Peyer's patch (tissue), 4 donors: ENCODE measurements at places on chromosomes 12 and 14. TPM values are rescaled to one million over a fixed set of nuclear protein-coding genes. Genes with fewer than 3 reads are reported as not detected.

GRCh38 chr12:49230805-49231194, 34.1 kb upstream of the TUBA1C start:
- DNase-seq = no peak

GRCh38 chr12:106234449-106234848, 13.4 kb downstream of the CKAP4 start:
- no peak for DNase-seq

Gene MIPOL1
- 20.9 TPM for total RNA-seq

Gene C12orf56
- not detected for total RNA-seq

- DNase-seq = no peak
Observed at GRCh38 chr12:49365542-49365941, 1.7 kb upstream of the SPATS2 start.

Gene GRIP1
- 1.1 TPM for total RNA-seq

- no peak for DNase-seq
Observed at GRCh38 chr12:84356224-84356623, 556.4 kb downstream of the SLC6A15 start.

GRCh38 chr14:53110096-53110495, 43.0 kb downstream of the DDHD1 start:
- DNase-seq = no peak

Gene SMAGP
- 41.3 TPM for total RNA-seq

DNA sequence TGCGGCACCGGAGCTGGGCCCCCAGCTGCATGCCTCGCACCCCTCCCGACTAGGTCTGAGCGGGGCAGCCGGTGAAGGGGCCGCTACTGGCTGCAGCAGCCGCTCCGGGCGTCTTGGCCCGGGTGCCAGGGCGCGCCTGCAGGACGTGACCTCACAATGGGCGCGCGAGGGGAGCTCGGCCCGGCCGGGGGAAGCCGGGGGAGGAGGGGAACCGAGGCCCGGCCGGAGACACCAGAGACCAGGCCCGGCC, 353 bp downstream of the BAG5 start:
- no peak for DNase-seq

- no peak for DNase-seq
Observed at GRCh38 chr14:54207075-54207474, 189.7 kb upstream of the CDKN3 start.

Gene MYH6
- total RNA-seq = not detected

DNA sequence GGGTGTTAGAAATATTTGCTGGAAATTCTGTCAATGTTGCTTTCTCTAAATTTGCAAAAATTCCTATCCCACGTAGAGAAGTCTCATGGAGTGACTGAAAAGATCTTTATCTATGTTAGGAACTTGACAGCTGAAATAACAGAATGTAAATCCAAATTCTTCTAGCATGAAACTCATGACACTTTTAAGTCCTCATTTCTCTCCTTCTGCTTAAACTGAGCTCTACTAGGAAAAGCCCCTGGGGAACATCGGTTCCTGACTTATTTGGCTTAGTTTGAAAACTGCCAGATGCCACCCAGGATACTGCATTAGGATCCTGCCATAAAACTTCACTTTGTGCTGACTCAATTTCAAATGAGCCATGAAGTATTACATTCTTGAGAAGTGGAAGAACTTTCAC, 426.0 kb downstream of the GALC start:
- no peak for DNase-seq

GRCh38 chr14:105281371-105282097, 19.3 kb downstream of the BRF1 start:
- no peak for DNase-seq

Gene CLEC4D
- total RNA-seq = not detected

DNA sequence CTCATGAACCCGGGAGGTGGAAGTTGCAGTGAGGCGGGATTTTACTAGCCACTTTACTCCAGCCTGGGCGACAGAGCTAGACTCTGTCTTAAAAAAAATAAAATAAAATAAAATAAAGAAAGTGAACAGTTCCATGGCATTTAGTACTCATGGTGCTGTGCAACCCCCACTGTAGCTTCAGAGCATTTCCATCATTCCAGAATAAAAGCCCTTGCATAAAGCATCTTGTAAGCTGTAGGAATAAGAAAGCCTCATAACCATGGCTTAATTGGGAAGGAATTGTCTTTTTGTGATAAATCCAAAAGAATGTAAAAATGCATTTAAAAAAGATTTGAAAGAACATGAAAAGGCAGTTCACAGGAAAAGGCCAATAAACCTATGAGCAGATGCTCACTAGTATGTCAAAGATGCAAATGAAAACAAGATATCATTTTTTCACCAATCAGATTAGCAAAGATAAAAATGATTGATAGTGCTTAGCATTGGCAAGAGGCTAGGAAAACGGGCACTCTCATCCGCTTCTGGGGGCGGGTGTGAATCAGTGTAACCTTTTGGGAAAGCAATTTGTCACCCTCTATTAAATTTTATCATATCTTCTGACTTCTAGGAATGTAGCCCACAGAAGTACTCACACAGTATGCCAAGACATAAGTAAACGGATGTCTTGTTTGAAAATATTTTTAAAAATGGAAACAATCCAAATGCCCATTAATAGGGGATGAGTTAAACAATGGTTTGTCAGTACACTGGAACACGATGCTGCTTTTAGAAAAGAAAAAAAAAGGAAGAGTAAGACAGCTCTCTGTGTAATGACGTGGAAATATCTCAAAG, 46.6 kb downstream of the CFAP251 start:
- DNase-seq = no peak

GRCh38 chr14:30210630-30211029, 283.0 kb upstream of the PRKD1 start:
- no peak for DNase-seq

DNA sequence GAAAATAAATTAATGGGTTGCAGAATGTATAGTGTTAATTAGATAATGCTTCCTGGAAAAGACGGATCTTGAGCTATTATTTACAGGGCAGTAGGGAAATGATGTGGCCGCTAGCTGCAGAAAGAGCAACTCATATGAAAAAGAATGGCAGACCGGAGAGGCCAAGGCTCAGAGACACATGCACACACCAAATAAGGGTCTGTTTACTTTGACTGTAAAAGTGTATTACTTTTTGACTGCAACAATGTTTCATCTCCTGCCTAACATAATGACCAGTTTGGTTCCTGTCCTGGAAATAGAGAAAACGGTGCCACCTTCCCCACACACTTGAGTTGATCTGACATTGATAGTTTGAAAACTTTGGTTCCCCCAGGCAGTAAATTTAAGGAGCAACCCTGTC, 290.9 kb downstream of the CACNA1C start:
- no peak for DNase-seq

GRCh38 chr12:26832822-26833742, at the start of gene ITPR2:
Gene ITPR2, minus strand, starts transcription at chr12:26833194. Its CDS starts 413 bp downstream, at chr12:26832781.
- peak; percentile 96 for DNase-seq

Gene BDKRB2
- 16.3 TPM for total RNA-seq

DNA sequence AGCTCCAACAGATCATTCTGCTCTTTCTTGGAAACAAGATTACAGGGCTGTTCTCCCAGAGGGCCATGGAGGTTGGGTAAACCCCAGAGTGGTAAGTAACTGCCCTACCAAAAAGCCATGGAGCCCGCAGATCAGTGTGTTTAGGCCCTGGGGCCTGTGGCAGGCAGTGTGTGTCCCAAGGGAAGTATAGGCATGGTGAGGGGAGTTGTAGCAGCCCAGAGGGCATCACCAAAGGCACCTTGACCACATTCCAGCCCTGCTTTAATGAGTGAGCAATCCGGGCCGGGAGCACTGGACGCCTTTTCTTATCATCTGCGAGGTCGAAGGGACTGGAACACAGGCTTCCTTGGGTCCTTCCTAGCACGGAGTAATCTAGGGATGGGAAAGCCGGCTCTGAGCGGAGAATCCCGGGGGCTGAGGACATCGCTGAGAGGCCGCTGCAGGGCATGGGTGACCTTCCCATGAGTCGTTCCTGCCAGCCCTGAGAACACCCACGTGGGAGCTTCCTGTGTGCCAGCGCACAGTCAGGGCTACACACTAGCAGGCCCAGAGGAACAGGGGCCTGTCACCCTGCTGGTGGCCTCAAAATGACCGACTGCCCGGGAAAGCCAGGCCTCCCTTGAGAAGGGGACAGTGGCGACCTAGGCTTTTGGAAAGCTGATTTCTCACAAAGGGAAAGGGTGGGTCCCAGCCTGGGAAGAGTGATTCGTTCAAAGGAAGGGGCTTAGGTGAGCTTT, 91.3 kb downstream of the NINJ2 start:
- no peak for DNase-seq

- DNase-seq = no peak
Observed at GRCh38 chr14:105241641-105242040, 6.7 kb upstream of the BTBD6 start.

GRCh38 chr14:101083564-101084435, 180.3 kb upstream of the RTL1 start:
- DNase-seq = no peak

DNA sequence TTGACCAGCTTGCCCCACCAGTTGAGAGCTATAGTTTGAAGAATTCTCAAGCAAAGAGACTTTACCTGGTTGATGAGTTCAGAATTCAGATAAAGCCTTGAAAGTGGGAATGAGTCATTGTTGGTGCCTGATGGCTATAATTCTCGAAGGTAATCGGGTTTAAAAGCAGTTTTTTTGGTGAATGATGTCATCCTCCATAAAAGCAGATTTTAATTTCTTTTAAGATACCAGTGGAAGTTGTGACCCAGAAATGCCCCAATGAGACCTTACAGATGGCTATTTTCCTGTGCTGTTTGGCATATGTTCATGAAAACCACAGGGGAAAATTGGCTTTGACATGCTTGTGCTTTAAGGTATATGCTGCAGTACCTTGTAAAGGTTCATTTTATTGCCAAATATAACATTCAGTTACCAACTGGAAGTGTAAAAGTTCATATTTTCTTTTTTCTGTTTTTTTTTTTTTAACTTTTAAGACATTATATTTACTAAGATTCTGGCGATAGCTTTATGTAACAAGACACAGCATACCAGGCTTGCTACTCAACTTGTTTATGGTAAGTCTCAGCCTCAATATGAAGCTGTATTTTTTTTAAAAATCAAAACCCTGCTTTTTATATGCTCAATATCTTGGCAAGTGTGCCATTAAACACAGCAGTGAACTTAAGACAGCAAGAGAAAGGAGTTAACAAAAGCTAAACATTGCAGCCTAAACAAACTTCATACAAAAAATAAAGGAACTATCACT, 119.3 kb downstream of the LMNTD1 start:
- no peak for DNase-seq

DNA sequence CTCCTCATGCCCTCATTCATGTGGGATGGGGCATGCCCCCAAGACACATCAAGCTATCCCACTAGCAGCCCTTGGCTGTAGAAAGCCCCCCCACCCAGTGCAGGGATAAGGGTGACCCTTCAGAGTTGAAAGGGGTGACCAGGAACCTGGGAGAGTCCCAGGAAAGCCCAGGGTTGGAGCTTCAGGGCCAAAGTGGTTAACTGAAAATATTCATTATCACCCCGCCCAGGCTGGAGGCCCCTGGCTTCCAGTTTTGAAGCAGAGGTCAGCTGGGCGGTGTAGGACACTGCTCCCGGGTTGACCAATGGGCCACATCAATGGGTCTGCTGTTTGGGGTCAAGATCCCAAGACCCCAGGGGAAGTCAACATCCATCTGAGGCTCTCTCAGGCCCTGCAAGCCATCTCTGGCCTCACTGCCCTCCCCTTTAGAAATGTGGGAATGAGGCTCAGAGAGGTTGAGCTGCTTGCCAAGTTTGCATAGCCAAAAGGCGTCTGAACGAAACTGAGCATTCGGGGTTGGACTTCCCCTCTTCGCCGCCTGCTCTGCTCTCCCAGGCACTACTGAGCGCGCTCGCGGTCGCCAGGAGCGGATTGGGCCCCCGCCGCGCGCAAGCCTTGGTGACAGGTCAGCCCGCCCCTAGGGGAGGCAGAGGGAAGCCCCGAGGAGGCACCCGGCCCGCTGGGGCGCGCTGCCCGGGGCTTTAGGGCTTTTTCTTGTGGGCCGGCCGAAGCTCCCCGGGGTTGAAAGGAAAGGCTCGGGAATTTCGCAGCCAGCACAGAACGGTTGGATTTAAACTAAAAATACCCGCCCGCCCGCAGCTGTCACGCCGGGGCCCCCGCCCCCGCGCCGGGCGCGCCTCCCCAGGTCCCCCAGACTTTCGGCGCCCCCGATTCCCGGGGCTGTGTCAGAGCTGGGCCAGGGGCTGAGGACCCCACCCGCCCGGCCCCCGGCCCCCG, 576 bp downstream of the SYNE3 start:
- DNase-seq = peak; percentile 91

- no peak for DNase-seq
Observed at GRCh38 chr12:41940571-41940970, 204.1 kb downstream of the GXYLT1 start.

- DNase-seq = no peak
Observed at GRCh38 chr12:119036878-119037825, 55.8 kb downstream of the SRRM4 start.
